CD4-positive, alpha-beta T cell treated with Interleukin-2 at 100 ng/mL for 4 hours (primary cell): ENCODE measurements at places on chromosomes 13 and 19.
A peak's percentile ranks its signal among the peaks of the same experiment; 100 is the strongest.

GRCh38 chr13:92412481-92412880 is 814.1 kb upstream of the GPC6 start:
- no peak for DNase-seq

DNA sequence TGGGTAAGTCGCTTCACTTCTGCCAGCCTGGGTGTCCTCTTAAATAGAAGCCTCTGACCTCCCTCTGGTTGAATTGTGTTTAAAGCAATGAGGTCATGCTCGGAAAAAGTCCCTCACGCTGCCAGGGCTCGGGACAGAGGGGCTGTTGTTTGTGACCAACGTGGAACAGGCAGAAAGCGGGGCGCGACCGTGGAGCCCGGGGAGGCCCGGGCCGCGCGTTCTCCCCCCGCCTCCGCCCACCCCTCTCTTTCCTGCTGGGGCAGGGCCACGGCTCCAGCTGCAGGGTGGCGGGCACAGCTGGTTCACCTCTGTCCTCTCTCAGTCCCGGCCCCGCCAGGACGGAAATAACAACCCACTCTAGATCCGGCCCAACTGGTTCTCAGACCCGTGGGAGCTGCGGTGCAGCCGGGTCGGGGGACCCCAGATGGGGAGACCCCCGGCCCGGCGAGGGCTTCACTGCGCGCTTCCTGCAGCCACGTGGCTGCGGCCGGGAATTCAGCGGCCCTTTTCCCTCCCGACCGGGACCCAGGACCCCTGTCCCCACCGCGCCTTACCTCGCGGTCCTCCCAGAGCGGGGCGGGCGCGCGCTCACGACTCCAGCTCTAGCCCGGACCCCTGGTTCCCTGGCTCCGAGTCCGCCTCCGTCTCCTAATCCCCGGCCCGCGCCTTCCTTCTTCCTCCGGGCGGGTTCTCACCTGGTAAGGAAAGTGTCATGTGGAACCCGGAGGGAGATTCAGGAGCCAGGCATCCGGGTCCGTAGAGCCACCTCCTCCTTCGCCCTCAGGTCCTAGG is 1.9 kb downstream of the CDC42EP5 start:
- no peak for DNase-seq

- no peak for DNase-seq
Measured at GRCh38 chr13:73657821-73658540, 476.2 kb downstream of the KLF12 start.

GRCh38 chr19:37902668-37903067 is 3.7 kb downstream of the WDR87 start:
- peak; percentile 82 for DNase-seq

GRCh38 chr19:30870876-30871275 is 478.4 kb downstream of the TSHZ3 start:
- no peak for DNase-seq
